ENCODE measurements at places on chromosomes 2 and 18.
A peak's percentile ranks its signal among the peaks of the same experiment; 100 is the strongest.

GRCh38 chr2:241894056-241894641 is 24.6 kb downstream of the RTP5 start:
- DNase-seq: no peak

DNA sequence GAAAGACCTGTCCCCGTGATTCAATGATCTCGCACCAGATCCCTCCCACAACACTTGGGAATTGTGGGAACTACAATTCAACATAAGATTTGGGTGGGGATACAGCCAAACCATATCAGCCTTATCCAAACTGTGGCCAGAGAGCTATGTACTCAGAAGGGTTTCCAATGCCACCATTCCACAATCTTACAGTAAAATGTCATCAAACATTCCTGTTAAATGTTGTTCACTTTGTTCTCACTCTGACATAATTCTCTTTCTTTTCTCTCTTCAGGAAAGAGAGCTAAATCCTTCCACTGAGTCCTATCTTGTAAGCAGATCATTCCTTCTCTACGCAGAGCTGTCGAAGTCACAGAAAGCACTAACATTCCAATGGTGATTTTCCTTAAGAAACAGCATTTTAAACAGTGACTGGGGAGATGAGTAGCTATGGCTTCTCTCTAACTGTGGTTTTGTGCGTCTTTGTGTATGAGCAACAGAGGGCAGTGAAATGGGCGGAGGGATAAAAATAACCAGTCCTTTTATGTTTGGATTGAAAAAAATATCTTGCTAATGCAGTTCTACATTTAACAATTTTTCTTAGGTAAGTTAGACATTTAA is 684.7 kb downstream of the EPHA4 start:
- no peak for DNase-seq

GRCh38 chr18:58161659-58162058 is 117.6 kb downstream of the NEDD4L start:
- no peak for DNase-seq

- no peak for DNase-seq
These were observed 524.7 kb upstream of the CRIM1 start for GRCh38 chr2:35830833-35831232.

- DNase-seq: no peak
These were observed 155.1 kb upstream of the TANK start for GRCh38 chr2:161005170-161005569.

DNA sequence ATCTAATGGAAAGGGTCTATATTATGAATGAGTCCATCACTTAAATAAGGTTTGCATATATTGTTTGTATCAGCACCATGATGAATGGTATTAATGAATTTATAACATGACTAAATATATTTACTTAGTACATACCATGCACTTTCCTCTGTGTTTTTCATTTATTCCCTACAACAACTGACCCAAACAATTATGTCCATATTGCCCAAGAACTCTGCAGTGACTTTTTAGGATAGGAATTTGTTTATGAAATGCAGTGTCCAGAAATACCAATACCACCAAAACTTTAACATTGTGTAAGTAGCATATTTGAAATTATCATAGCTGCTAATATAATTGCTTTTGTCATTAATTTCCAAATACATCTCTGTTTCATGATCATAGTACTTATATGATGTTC is 119.7 kb downstream of the WDR7 start:
- DNase-seq: no peak

DNA sequence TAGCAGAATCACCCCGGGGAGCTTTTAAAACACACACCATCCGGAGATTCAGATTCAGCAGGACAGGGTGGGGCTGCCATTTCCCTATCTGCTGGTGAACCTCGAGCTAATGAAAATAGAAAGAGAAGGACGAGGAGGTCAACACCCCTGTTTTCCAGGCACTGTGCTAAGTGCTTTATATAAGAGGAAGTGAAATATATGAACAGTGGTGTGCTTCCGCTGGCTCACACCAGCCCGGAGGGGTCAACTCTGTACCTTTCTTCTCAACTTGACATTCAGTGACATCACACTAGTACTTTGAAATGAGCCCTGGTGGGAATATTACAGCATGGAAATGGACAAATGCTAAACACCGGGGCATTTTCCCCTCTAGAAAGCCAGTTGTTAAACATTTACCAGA is 108.3 kb upstream of the LTBP1 start:
- DNase-seq: peak; percentile 33

GRCh38 chr2:101231240-101231639 is 21.4 kb upstream of the CNOT11 start:
- DNase-seq: no peak

DNA sequence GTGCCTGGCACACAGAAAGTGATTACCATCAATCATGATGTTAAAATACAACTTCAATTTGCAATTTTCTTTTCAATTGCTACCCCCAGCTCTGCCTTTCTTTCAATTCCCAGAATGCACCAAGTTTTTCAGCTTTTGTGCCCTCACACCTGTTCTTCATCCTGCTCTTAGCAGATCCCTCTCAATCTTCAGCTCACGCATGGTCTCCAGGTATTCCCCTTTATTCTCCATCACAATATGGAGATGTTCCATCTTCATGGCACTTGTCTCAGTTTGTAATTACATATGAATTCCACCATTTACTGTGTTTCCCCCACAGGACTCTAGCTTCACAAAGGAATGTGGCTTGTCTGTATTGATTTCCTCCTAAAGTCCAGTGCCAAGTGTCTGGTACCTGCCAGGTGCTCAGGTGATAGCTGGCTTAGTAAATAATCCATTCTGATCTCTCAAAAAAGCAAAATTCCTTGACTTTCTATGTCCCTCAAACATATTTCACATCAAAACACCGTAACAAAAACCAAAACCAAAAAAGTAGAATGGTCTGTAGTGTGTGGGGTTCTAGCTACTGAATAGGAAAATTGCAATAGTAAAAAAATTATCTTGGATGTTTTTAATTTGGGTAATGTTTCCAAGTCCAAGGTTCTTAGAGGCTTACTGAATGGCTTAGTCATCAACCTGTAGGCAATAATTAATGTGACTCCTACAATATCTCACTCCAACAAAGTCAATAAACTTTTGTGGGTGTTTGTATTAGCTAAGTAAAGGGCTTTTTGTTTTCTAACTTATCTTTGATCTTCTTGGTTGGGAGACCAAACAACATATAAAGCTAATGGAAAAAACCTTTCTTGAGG is 2.9 kb upstream of the INSIG2 start:
- no peak for DNase-seq

GRCh38 chr2:74502720-74503505 is 3.5 kb upstream of the LBX2 start:
- DNase-seq: peak; percentile 88

GRCh38 chr2:22800412-22800811 is 584.6 kb upstream of the KLHL29 start:
- no peak for DNase-seq

DNA sequence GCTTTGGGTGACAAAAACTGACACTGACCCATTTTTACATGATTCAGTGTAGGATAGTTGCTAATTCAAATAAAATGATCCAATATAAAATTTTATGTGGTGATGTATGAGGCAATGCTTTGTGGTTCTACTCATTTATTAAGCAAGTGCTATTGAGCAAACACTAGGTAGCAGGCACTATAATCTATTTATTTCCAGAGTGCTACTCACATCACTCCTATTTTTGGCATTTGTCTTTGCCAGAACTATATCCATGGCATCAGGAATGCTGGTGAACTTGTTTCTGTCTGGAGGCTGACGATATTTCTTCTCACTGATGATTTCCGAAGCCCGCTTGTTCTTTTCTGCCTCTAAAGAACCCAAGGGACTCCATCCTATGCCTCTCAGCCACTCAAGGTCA is 84.3 kb downstream of the NEB start:
- no peak for DNase-seq

GRCh38 chr2:233857511-233858141 is 3.3 kb upstream of the HJURP start:
- no peak for DNase-seq

DNA sequence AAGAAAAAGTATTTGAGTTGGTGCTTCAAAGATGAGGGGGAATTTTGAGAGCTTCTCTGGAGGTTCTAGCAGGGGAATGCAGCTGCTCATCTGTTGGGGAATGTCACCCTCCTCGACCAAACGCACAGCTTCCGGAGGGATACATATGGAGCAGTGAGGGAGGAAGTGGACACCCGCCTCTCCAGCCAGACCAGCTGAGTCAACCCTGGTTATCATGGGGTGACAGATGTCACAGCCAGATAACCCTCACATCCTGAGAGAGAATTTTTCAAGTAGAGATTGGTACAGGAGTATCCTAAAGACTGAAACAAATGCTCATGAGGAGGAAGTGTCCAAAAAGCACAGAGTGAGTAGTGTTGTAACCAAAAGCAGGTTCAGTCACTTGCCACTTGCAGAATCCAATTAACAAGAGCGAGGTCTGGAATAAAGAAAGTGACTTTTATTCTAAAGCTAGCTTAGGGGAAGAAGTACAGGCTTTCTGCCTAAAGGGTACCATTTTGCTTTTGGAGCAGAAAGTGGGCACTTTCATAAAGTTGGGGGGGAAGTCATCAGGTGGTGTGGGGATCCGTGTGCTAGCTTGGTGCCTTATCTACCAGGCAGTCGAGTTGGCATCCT is 395.2 kb downstream of the RAD51AP2 start:
- DNase-seq: peak; percentile 77

DNA sequence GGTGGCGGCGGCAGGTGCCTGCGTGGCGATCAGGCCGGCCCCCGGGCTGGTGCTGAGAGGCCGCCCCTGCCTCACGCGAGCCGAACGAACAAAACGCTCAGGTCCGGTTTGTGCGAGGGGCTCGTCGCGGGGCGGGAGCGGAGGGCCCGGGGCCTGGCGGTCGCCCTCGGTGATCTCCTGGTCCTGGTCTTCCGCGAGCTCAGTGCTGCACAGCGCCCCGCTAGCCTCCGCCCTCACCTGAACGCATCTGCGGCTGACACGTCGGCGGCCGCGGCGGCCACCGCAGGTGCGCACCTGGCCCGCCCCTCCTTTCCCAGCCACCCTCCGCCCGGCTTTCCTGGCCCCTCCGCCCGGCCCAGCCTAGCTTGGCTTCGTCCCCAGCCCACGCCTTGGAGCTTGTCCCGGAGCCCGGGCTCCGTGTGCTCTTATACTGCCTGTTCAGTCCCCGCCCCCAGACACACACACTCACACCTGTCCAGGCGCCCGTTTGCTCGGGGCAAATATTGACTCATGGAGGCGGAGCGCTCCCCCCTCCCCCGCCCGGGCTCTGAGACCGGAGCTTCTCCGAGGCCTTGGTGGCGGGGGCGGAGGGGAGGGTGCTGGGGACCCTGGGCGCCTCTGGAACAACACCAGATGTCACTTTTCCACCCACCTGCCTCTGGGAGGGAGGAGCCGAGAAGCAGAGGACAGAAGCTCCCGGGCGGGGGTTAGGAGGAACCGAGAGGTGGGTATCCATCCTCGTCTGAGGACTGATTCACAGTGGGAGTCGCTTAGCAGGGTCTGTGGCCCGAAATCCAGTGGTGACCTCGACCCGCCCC is 8.6 kb upstream of the CRYBA2 start:
- no peak for DNase-seq

GRCh38 chr2:132909427-132909826 is 239.4 kb upstream of the LYPD1 start:
- DNase-seq: peak; percentile 7

- no peak for DNase-seq
These were observed 131.1 kb downstream of the LTBP1 start for GRCh38 chr2:33077844-33078243.

DNA sequence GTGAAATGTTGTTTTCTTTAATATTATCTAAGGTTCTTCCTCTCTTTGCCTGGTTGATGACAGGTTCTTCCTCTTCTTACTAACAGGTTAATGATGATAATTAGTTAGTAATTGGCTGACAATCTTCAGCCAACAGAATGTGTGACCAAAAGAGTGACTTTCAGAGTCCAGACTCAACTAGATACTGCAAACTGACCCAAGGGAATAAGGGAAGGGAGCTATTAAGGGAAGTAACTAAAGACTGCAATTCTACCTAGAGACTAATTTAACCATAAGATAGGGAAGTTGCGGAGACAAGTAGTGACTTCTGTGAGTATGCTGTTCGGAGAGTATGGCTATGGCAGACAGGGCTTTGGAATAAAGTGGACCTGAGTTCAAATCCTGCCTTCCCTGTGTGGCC is 127.3 kb upstream of the TACR1 start:
- DNase-seq: no peak

DNA sequence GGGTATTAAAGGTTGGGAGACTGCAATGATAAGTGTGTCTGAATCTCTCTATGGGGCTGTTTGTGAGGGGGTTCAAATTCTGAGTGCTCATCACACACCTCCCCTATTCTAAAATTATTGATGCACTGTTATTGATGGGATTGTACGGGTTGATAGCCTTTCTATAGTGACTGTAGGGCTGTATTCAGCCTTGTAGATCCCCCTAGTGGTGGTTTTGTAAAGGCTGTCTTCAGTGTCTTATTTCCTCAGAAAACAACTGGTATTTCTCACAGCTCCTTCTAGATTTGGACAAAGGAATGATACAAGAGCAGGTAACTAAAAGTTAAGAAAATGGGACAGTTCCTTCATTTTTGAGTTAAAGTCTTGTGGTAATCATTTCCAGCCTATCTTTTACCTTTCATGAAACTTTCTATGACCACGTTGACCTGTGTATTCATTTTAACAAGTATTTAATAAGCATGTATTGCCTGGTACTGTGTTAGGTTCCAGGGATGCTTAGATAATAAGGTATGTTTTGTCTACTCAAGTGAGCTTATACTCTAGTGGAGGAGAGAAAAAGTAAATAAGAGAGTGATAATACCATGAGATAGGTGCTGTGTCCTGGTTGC is 21.2 kb downstream of the SMAD4 start:
- peak; percentile 62 for DNase-seq

DNA sequence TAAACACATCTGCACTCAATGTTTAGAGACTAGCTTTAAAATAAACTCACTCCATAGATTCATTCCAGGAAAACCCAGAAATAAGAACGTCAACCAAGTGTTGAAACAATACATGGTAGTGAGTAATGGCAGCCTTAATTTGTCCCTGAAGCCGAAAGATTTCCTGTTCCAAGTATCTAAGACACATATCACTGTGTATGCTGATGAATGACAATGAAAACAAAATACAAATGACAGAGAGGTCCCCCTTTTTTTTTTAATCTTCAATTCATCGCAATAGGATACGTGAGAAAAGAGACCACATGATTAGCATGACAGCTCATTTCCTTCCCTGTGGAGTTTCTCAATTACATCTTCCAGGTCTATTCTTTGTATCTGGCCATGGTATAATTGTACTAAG is 160.5 kb upstream of the STK17B start:
- peak; percentile 68 for DNase-seq

- DNase-seq: peak; percentile 74
These were observed 56.1 kb downstream of the CNTNAP5 start for GRCh38 chr2:124081154-124081716.

GRCh38 chr2:40098786-40099470 is 319.9 kb upstream of the THUMPD2 start:
- DNase-seq: no peak

GRCh38 chr18:32255570-32255969 is 65.7 kb downstream of the MEP1B start:
- no peak for DNase-seq

GRCh38 chr2:59236723-59237122 is 995.6 kb upstream of the FANCL start:
- no peak for DNase-seq

DNA sequence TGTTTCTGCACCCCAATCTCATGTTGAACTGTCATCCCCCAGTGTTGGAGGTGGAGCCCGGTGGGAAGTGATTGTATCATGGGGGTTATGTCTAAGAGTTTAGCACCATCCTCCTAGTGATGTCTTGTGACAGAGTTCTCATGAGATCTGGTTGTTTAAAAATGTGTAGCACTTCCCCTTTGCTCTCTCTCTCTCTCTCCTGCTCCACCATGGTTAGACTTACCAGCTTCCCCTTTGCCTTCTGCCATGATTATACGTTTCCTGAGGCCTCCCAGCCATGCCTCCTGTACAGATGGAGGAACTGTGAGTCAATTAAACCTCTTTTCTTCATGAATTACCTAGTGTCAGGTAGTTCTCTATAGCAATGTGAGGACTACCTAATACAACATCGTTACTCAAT is 396.9 kb upstream of the LRATD1 start:
- no peak for DNase-seq

All from kidney capillary endothelial cell (primary cell).